ENCODE measurements at places on chromosomes 3 and 15.

- no peak for DNase-seq
Observed at GRCh38 chr3:10273702-10274305, 18.9 kb downstream of the GHRL start.

- DNase-seq, result no peak
Observed at GRCh38 chr15:31024330-31024729, 32.9 kb upstream of the MTMR10 start.

DNA sequence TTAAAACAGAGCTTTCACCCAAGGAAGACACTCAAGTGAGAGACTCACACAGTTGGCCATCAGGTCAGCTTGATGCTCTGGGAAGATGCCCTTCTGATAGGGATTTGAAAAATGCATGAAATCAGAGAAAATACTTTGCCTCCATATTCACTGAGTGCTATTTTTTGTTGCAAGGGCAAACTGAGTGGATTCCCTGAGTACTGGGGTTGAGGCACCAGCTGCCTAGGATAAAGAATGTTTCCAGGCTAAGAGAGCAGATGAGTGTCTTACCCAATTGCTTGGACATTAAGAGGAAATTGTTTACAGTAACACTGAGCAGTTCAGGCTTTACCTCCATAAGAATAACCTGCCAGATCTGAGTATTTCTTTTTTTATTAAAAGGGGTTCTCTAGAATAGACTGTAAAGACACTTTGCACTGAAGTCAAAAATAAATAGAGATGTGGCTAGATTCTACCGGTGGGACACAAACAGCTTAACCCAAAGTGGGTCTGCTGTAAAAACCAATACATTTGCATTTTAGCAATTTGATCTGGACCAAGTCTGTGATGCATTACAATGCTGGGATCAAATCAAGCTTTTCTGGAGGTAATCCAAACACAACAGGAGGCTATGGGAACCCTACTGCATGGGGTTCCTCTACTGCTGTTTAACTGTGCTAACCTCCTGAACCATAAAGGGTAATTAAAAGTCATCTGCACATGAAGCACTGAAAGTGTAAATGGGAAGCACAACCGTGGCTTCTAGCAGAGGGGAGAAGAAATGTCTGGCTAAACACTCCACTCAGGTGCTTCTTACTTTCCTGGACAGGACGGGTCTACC is 238.8 kb upstream of the WNT5A start:
- no peak for DNase-seq

DNA sequence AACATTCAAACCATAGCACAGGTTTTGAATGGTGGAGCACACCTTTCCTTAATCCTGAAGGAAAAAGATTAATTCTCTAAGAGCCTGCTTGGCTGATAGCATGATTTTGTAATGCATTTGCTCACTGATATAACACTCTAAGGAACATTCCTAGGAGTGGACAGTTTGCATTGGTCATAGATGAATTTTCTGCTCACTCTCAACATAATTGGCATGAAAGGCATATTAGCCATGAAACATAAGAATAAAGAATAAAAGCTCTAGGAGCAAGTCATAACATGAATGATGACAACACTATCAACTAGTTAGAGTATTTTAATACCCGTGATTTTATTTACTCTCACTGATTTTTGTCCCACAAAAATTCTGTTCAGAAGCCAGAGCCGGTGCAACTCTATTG is 34.3 kb upstream of the LRTM1 start:
- no peak for DNase-seq

GRCh38 chr15:73924171-73924921 is 1.9 kb upstream of the LOXL1 start:
- DNase-seq, result peak; percentile 44

DNA sequence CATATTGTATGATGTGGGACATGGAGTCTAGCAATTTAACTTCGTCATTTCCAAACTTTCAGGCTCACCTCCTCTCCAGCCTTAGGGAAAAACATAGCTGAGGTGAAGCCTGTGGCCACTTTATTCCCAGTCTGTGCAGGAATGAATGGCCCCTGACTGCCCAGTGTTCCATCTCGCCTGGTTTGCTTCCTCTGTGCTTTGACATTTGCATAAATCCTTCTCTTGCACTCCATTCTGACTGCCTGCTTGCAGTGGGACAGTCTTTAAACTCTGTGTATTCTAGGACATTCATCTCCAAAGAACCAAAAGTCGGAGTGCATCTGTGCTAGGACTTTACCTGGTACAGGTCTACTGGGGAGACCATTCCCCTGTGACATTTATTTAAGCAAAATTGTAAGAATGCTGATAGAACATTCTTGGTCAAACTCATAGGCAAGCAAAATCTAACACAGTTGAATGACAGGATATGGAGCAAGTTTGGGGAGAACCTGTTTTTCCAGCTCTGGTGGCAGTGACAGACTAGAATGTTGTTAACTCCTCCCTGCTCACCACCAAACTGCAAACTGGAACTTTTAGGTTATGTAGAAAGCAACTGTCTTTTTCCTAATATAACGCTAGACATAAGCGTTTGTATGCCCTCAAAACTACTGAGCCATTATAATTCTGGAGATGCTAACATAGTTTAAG is 22.1 kb downstream of the TMED3 start:
- no peak for DNase-seq

DNA sequence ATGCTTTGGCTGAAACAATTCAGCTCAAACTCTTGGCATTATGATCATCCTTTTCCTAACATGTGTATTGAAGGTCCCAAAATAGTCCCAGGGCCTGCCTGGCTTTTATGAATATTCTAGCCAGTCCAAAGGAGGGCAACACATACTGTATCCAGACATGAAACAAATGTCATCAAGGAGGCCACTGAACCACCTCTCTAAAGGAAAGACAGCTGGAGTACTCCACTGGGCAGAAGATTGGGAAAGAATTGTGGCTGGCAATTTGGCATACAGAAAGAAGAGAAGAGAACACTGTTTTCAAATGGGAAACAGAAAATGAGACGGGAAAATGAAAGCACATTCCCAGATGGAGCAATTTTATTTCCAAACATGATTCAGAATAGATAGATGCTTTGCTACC is 80.6 kb downstream of the NCEH1 start:
- no peak for DNase-seq

DNA sequence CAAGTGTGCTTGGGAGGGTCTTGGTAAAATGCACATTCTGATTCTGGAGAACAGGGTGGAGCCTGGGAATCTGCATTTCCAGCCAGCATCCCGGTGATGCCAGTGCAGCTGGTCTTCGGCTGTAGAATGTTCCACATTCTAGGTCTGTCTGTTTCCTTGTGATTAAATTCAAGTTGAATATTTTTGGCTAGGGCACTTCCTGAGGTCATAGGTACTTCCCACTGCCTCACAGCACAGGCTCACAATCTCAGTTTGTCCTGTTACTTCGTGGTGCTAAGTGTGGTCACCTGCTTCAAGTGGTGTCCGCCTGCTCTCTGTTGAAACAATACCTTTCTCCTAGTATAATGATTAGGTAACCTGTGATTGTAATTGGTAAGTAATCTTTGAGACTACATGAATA is 40.1 kb downstream of the FLNB start:
- DNase-seq, result no peak
